ENCODE measurements at places on chromosomes 7 and 10.

GRCh38 chr10:97475936-97476594 lies 22.2 kb downstream of the MMS19 start:
- no peak for DNase-seq

GRCh38 chr7:39248692-39249090 lies 271.0 kb downstream of the POU6F2 start:
- no peak for DNase-seq

GRCh38 chr7:142712617-142712957 lies 36.7 kb upstream of the PRSS1 start:
- DNase-seq: no peak

DNA sequence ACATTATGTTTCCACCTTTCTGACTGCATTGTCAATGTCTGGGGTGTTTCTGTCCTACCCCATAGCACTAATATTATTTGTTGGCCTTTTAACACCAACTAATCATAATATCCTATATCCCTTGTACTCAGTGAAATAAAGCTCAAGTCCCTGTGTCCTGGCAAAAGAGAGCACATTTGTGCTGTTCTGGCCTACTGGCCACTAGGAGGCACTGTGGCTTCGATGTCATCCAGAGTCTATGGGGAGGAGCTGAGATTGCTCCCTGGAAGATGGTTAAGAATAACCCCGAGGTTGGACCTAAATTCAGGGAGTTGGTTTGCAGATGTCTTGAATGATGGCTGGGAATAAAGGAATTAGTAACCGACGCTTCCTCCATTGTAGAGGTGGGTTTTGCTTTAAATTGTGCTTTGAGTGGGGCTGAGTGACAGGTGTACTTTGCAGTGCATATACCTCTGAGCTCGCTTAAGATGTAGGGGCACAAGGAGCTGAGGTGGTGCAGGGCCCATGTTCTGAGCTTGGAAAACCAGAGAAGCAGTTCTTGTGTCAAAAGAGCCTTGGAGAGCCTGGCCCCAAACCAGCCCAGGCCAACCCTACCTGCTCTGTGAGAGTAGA lies 191.2 kb upstream of the PRSS1 start:
- DNase-seq: no peak

- DNase-seq: no peak
Measured at GRCh38 chr10:127854769-127855590, 37.8 kb downstream of the CLRN3 start.

DNA sequence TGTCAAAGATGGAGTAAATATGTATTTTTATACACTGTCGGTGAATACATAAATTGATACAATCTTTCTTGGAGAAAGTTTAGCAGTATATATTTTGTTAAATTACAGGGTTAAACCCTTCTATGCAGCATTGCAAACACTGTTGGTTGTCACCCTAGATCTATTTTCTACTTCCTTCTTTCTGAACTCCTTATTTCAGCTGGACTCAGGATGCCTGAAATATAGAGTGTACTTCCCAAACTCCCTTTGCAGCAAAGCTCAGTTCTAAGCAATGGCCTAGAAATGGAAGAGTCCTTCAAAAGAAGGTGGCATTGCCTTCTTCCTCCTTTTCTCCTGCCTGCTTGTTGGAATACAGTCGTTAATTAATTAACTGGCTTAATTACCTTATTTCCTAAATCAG lies 20.6 kb downstream of the CUBN start:
- DNase-seq: no peak

DNA sequence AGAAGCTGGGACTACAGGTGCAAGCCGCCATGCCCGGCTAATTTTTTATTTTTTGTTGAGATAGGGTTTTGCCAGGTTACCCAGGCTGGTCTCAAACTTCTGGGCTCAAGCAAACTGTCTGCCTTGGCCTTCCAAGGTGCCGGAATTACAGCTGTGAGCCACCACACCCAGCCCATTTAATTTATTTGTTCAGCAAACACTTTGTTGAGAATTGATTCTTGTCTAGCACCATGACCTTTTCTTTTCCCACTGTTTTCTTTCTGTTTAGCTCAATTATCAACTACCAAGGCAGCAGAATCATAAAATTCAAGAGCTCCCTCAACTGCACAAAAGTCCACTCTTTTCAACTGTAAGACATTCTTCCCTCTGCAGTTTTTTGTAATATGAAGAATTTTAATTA lies 47.8 kb upstream of the PARD3 start:
- DNase-seq: no peak

- DNase-seq: no peak
Measured at GRCh38 chr10:131000244-131000643, 311.3 kb downstream of the TCERG1L start.

DNA sequence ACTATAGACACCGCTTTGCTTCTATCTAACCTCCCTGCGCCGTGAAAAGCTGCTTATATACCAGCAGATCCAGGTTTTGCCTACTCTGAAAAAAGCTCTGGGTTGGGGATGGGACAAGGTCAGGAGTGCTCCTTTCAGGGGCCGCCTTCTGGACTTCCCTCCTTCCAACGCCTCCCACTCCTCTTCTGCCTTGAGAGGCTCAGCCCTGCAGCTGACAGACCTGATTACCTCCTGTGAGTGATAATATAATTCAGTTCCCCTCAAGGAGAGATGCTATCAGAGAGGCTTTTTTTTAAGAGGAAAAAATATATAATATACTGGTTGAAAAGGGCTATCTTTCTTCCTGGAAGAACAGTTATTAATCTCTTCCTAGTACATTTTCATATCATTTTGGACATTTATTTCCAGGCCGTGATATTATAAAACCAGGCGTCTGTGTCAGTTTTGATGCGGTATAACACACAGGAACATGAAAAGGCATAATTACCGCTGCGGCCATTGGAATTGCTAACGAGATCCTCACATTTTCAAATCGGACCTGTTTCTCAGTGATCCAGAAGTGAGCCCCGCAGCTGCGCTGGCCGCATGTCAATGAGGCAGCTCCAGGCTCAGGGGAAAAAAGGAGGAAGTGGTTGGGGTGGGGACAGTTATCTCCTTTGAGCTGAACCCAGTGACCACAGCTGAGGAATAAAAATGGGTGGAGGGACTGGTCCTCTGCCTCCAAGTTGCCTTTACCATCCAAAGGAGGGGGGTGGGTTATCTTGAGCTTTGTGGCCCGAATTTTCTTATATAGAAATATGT lies 457.1 kb downstream of the TYW1 start:
- no peak for DNase-seq

DNA sequence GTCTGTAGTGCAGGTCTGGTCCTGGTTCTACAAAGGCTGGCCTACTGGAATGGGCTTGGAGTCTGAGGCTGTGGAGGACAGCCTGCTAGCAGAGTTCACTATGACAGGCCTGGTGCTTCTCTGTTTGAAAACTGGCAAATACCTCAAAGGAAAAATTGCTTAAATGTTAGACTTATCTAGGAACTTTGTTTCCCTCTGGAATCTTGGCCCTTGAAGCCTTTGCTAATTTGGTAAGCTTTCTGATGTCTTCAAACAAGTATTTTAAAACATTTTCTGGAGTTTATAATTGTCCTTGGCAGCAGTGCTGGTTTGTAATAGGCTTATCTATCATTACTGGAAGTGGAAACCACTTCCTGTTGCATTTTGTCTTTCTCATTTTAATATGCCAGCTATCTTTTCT lies 139.7 kb downstream of the TMEM26 start:
- no peak for DNase-seq

DNA sequence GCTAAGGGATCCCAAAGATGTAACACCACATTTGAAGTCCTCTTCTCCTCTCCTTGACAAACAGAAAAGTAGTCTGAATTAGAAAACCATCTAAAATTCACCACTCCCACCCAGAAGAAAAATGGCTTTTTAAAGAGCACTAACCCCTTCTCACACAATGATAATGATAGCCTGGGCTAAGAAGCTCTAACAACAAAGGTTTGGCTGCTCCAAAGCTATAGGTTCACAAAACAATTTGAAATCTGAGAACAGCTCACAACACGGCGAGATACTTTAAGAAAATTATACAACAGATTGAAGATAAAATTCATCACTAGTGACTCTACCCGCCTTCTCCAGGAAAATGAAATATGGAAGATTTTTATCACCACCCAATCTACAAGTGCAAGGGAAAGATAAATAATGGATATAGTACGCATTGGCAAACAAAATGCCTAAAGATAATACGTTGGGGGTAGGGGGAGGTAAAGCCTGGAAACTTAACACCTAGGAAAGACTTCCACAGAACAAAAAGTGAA lies 7.4 kb downstream of the ITGB1 start:
- DNase-seq: no peak

- no peak for DNase-seq
Measured at GRCh38 chr7:140242057-140243031, 65.6 kb upstream of the KDM7A start.

DNA sequence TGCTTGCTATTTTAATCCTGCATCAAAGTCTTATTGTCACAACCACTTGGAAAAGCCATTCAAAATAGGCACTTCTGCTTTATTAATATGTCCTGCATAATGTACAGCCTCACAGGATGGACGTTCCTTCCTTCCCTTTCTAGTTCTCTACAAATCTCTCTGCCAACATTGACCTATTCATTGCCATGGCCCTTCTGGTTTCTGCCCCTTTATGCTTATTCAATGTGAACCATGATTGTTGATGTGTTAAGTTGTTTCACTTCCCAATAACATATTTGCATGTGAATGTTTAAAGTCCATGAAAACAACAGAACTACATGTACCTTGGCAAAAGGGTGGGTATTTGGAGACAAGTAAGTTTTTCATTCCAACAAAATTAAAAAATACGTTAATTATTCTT lies 45.7 kb downstream of the COL28A1 start:
- no peak for DNase-seq

- no peak for DNase-seq
Measured at GRCh38 chr10:72796042-72796441, 97.5 kb upstream of the OIT3 start.

GRCh38 chr7:12942609-12943008 lies 255.2 kb downstream of the ARL4A start:
- no peak for DNase-seq

DNA sequence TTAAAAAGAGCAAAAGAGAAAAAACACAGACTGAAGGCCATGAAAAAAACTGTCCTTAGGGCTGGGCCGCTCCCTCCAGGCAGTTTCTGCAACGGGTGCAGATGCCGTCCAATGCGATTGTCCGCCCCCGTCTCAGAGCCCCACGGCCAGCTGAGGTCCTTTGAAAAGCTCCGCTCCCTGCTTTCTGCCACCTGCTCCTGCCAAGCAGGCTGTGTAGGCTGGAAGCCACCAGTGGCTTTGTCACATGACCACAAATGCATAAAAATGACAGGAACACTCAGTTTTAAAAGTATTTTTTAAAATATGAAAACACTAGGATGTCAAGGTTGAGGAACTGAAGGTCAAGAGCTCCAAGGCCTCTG lies 71.7 kb downstream of the AMZ1 start:
- DNase-seq: no peak

GRCh38 chr10:70905071-70906021 lies 17.0 kb upstream of the PCBD1 start:
- DNase-seq: no peak

DNA sequence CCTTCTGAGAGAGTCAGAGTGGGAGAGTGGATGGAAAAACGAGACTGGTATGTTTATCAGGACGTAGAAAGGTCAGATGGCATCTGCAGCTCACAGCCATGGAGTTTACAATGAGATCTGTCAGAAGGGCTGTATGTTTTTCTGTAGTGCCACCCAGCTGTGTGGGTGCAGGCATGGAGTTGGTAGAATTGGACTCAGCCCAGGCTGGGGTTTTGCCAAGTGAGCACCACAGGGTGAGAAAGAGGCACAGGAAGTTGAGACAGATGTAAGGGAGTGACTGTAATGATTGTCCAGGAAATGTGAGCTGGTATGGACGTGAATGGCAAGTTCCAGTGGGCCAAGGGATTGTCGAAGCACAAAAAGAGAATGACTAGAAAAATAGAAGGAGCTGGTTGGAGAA lies 9.1 kb upstream of the ZYX start:
- DNase-seq: no peak

DNA sequence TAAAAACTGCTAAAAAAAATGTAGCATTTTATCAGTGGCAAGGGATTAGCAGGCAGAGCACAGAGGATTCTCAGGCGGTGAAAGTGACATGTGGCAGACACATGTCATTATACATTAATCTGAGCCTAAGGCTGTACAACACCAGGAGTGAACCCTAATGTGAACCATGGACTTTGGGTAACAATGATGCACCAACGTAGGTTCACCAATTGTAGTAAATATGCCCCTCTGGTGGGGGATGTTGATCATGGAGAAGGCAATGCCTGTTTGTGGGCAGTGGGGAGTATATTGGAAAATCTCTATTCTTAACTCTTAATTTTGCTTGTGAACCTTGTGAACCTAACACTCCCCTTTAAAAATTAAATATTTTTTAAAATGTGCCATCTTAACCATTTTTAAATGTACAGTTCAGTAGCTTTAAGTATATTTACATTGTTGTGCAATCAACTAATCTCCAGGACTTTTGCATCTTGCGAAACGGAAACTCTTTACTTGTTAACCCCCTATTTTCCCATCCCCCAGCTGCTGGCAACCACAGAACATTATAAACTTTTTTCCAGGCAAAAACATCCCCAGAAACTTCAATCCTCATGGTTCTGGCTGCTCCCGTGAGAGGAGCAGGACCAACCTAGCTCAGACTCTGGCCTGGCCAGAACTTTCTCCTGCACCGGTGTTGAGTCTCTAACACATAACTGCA lies 29.9 kb downstream of the LRRC20 start:
- DNase-seq: no peak

DNA sequence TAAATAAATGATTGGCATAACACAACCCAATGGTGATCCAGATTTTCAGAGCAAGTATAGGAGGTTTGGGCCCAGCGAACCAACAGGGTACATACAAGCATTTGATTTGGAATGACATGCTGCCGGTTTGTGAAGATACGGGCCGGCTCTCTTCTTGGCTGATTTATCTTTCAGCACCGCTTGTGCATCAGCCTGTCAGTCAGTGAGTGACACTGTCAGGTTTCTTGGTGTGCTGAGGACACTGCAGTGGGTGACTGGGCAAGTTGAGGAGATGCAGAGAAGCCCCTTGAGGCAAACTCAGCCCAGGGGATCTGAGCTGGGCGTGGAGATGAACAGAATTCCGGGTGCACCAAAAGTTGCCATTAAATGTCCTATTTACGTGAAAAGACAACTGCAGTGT lies 194.5 kb downstream of the SNX10 start:
- DNase-seq: no peak

DNA sequence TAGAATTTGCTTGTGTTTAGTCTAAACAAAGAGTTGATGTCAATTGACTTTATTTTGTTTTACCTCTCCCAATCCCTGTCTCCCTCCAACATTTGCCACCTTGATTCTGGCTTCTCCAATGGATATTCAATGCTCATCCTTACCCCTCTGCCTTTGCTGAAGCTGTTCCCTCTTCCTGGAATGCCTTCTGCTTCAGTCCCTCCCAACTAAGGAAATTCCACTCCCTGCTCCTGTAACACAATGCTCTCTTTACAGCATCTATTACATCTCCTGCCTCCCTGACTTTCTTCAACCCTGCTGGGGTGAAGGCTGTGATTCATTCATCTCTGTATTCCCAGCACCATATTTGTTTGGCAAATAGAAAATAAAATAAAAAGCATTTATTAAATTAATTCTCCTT lies 34.5 kb upstream of the TAC1 start:
- no peak for DNase-seq

All from D721Med (cell line).